ENCODE measurements at places on chromosomes 7 and 10. TPM values are rescaled to one million over a fixed set of nuclear protein-coding genes. Genes with fewer than 3 reads are reported as not detected.
A peak's percentile ranks its signal among the peaks of the same experiment; 100 is the strongest.

- no peak for DNase-seq
- H3K36me3 ChIP-seq, result no peaks in the 10 kb centered on the region
- H3K4me3 ChIP-seq, result no peak overlapping the region
- no peak overlapping the region for H3K27ac ChIP-seq
- H3K27me3 ChIP-seq, result no peaks in the 10 kb centered on the region
- no peaks in the 10 kb centered on the region for H3K4me1 ChIP-seq
Measured at GRCh38 chr10:681670-682318, 7.7 kb downstream of the DIP2C start.

GRCh38 chr10:70675496-70676161 lies 3.3 kb downstream of the ADAMTS14 start:
- H3K27me3 ChIP-seq, result peaks cover 4% of the 10 kb centered on the region
- no peak overlapping the region for H3K4me3 ChIP-seq
- H3K27ac ChIP-seq, result peak overlapping the region; percentile 85

GRCh38 chr7:127874951-127875608 lies 156.2 kb downstream of the LRRC4 start:
- no peak for DNase-seq
- H3K4me3 ChIP-seq, result no peak overlapping the region

GRCh38 chr10:99916776-99917175 lies 93.0 kb downstream of the DNMBP start:
- no peaks in the 10 kb centered on the region for H3K27me3 ChIP-seq
- no peak for DNase-seq
- H3K36me3 ChIP-seq, result no peaks in the 10 kb centered on the region
- no peaks in the 10 kb centered on the region for H3K4me1 ChIP-seq

DNA sequence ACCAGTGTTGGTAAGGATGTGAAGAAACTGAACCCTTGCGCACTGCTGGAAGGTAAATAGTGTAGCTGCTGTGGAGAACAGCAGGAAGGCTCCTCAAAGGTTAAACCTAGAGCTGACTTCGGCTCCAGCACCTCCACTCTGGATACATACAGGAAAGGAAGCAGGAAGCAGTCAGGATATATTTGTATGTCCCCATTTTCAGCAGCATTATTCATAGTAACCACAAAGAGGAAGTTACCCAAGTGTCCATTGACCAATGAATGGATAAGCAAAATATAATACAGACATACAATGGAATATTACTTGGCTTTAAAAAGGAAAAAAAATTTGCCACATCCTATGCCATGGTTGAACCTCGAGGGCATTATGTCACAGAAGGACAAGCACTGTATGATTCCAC lies 15.0 kb downstream of the RET start:
- no peak for DNase-seq
- H3K4me3 ChIP-seq, result no peak overlapping the region
- H3K36me3 ChIP-seq, result no peaks in the 10 kb centered on the region
- H3K4me1 ChIP-seq, result no peaks in the 10 kb centered on the region
- H3K27ac ChIP-seq, result no peak overlapping the region

- no peaks in the 10 kb centered on the region for H3K36me3 ChIP-seq
- no peaks in the 10 kb centered on the region for H3K4me1 ChIP-seq
- no peak for DNase-seq
Measured at GRCh38 chr10:5639066-5639465, 27.3 kb downstream of the ASB13 start.

GRCh38 chr7:77409739-77410547 lies 6.2 kb downstream of the GSAP start:
- no peak overlapping the region for H3K4me3 ChIP-seq
- H3K4me1 ChIP-seq, result peaks cover 13% of the 10 kb centered on the region
- H3K27me3 ChIP-seq, result no peaks in the 10 kb centered on the region
- H3K27ac ChIP-seq, result no peak overlapping the region
- DNase-seq, result no peak
- H3K36me3 ChIP-seq, result no peaks in the 10 kb centered on the region

The PKD1L1 gene
- 0.18 TPM for total RNA-seq

- H3K27ac ChIP-seq, result peak overlapping the region; percentile 9
- H3K4me3 ChIP-seq, result no peak overlapping the region
- DNase-seq, result no peak
Measured at GRCh38 chr7:141558544-141559183, 7.5 kb downstream of the AGK start.

DNA sequence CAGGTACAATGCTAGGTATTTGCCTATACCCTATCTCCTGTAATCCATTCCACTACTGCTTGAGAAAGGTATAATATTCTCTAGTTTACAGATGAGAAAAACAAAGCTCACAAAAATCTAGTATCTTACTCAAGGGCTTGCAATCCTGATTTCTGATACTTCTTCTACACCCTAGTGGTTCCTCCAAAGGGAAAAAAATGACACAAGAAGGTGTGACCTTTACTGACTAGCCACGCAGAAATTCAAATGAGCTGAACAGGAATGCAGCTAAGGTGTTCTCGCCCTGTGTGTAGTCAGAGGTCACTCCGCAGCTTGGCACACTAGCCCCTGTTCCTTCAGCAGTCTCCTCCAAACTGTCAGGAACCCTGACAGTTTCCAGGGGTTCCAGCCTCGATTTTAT lies 59.5 kb upstream of the TM9SF3 start:
- no peak overlapping the region for H3K27ac ChIP-seq
- H3K27me3 ChIP-seq, result no peaks in the 10 kb centered on the region
- H3K4me1 ChIP-seq, result peaks cover 9% of the 10 kb centered on the region
- no peaks in the 10 kb centered on the region for H3K36me3 ChIP-seq
- H3K4me3 ChIP-seq, result no peak overlapping the region

The TMEM236 gene
- 0.11 TPM for total RNA-seq

GRCh38 chr10:17380016-17380415 lies 74.4 kb downstream of the ST8SIA6 start:
- H3K4me3 ChIP-seq, result no peak overlapping the region
- no peaks in the 10 kb centered on the region for H3K36me3 ChIP-seq
- H3K27me3 ChIP-seq, result no peaks in the 10 kb centered on the region

Measured in CD8-positive, alpha-beta memory T cell (primary cell).